ENCODE measurements at places on chromosomes 5 and 9.

- no peak for DNase-seq
These were observed 325.2 kb upstream of the POU5F2 start for GRCh38 chr5:94066437-94067207.

GRCh38 chr9:92253656-92254055 lies 39.8 kb downstream of the IARS1 start:
- DNase-seq, result no peak

- DNase-seq, result no peak
These were observed 181.6 kb downstream of the EPB41L4A start for GRCh38 chr5:112237456-112237855.

- no peak for DNase-seq
These were observed 11.6 kb downstream of the NIPSNAP3B start for GRCh38 chr9:104775574-104775936.

GRCh38 chr5:150408231-150408943 lies 4.3 kb downstream of the CD74 start:
- DNase-seq, result no peak

Measured in brain microvascular endothelial cell (primary cell).